ENCODE measurements at places on chromosomes 11 and 22. TPM values are rescaled to one million over a fixed set of nuclear protein-coding genes. Genes with fewer than 3 reads are reported as not detected.
A peak's percentile ranks its signal among the peaks of the same experiment; 100 is the strongest.

The NDUFS8 gene
- 496 TPM for polyA plus RNA-seq

DNA sequence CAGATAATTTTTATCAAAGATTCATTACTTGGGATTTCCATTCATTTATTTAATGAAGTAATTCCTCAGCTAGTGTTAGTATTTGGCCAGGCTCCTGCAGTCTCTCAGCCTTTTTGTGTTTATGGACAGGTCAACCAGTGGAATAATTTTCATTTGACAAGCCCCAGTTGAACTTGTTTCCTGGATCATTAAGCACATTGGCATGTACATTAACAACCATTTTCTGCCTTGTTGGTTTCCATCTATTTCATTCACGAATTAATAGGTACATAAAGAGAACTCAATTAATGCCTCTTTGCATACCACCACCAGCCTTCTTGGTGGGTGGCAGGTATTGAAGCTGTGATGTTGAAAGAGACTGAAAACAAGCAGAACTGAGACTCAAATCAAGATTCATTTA, 745.2 kb downstream of the KCNA4 start:
- H3K36me3 ChIP-seq, result no peaks in the 10 kb centered on the region
- no peak overlapping the region for H3K4me3 ChIP-seq
- H3K4me1 ChIP-seq, result no peaks in the 10 kb centered on the region
- DNase-seq, result no peak
- H3K27me3 ChIP-seq, result no peaks in the 10 kb centered on the region

GRCh38 chr22:19605508-19606331, 81.5 kb upstream of the CLDN5 start:
- H3K4me1 ChIP-seq, result peaks cover 4% of the 10 kb centered on the region
- no peak overlapping the region for H3K4me3 ChIP-seq
- no peak overlapping the region for H3K27ac ChIP-seq
- no peaks in the 10 kb centered on the region for H3K36me3 ChIP-seq
- peaks cover 4% of the 10 kb centered on the region for H3K27me3 ChIP-seq
- no peak for DNase-seq

DNA sequence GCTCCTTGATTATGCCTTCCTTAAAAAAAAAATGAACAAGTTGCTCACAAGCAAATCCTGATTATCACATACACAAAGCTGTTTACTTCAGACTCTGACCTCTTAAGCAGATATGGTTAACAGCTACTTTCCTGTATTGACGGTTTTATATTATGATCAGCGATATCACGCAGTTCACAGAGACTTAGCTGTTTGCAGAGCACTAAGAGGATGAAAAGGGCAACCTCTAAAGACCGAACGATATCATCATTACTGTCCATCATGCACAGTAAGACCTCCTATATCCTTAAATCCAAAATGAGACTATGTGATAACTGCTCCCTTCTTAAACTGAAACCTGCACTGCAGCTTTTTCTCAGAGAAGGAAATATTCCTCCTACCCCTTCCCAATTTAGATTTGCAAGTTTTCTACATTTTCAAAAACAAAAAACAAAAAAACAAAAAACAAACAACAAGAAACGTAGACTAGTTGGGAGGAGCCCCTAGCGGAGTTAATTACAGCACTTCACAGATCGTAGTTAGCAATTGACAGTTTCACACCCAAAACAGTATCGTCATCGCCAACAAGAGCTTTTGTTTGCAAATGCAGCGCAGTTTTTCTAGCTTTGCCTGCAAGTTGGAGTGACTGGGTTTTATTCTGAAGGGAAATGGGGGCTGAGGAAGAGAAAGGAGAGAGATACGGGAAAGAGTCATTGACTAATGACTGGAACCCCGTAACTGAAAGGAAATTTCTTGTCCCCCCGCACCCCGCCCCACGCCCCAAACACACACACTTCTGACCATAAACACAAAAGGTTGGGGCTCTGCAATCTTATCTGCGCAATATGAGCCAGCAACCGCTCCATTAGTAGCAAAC, 1.2 kb downstream of the DDX6 start:
- H3K27me3 ChIP-seq, result no peaks in the 10 kb centered on the region
- DNase-seq, result no peak
- peak overlapping the region; percentile 71 for H3K4me3 ChIP-seq
- no peaks in the 10 kb centered on the region for H3K36me3 ChIP-seq

DNA sequence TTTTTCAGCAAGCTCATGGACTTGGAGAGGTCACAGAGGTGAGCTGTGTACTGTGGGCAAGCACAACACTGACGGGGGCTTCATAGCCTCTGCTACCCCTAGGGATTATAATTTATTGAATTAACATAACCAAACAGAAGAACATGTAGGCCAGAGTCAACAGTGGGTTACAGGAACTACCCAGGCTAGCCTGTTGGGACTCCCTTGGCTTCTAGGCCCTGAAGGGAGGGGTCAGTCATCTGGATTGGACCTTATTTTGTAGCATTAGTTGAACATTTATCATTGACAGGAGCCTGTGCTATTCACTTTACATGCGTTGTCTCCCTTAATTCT, 56.9 kb downstream of the KREMEN1 start:
- H3K4me1 ChIP-seq, result peaks cover 11% of the 10 kb centered on the region
- peaks cover 58% of the 10 kb centered on the region for H3K36me3 ChIP-seq
- H3K27me3 ChIP-seq, result no peaks in the 10 kb centered on the region
- H3K27ac ChIP-seq, result peak overlapping the region; percentile 55

The DNAJB7 gene
- polyA plus RNA-seq, result not detected

GRCh38 chr11:120931057-120931779, 92.7 kb upstream of the TBCEL start:
- no peaks in the 10 kb centered on the region for H3K4me1 ChIP-seq
- peaks cover 8% of the 10 kb centered on the region for H3K27me3 ChIP-seq
- H3K36me3 ChIP-seq, result no peaks in the 10 kb centered on the region
- no peak for DNase-seq
- no peak overlapping the region for H3K4me3 ChIP-seq
- no peak overlapping the region for H3K27ac ChIP-seq

GRCh38 chr11:69999721-70000120, 78.4 kb upstream of the ANO1 start:
- no peak for DNase-seq
- H3K36me3 ChIP-seq, result no peaks in the 10 kb centered on the region
- no peak overlapping the region for H3K4me3 ChIP-seq

The LDHAL6A gene
- not detected for polyA plus RNA-seq

The SYCE3 gene
- not detected for polyA plus RNA-seq

GRCh38 chr11:4672470-4672869, 25.2 kb downstream of the OR51E2 start:
- H3K4me3 ChIP-seq, result no peak overlapping the region
- H3K4me1 ChIP-seq, result no peaks in the 10 kb centered on the region
- no peak overlapping the region for H3K27ac ChIP-seq
- no peaks in the 10 kb centered on the region for H3K27me3 ChIP-seq

DNA sequence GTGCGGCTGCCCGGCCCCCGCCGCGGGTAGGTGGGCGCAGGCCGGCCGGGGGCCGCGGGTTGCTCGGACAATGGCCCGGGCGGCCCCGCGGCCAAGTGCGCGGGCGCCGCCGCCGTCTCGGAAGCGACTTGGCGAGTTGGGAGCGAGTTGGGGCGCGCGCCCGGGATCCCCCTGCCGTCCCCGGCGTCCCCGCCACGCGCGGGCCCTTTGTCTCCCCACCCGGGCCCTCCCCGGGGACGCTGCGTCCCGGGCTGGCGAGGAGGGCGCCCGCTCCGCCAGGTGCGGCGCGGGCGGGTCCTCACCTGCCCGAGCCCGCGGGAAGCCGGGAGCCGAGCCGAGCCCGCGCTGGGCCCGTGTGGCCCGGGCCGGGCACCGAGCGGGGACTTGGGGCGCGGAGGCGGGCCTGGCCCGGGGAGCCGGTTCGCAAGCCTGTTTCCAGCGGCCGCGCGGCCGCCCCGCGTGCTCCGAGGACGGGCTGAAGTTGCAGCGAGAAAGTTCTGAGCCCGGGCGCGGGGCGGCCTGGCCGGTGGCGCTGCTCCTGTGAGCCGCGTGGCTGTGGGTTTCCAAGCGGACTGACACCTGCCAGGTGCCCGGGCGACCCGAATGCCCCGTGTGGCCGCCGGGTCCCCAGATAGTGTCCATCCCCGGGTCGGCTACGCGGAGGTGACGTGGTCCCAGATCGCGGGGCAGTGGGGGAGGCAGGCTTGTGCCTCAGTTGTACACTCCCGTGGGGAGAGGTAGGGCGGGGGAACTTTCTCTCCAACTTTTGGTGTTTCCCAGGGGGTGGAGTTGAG, 586 bp downstream of the LRP5 start:
- H3K27me3 ChIP-seq, result no peaks in the 10 kb centered on the region
- H3K27ac ChIP-seq, result peak overlapping the region; percentile 95
- peaks cover 44% of the 10 kb centered on the region for H3K4me1 ChIP-seq
- DNase-seq, result no peak
- peak overlapping the region; percentile 83 for H3K4me3 ChIP-seq

- H3K36me3 ChIP-seq, result no peaks in the 10 kb centered on the region
- no peak for DNase-seq
- H3K4me3 ChIP-seq, result no peak overlapping the region
- no peak overlapping the region for H3K27ac ChIP-seq
- H3K4me1 ChIP-seq, result no peaks in the 10 kb centered on the region
Measured at GRCh38 chr11:134340354-134340964, 8.7 kb downstream of the GLB1L2 start.

The RFPL3 gene
- not detected for polyA plus RNA-seq

The PI4KA gene
- 39.3 TPM for polyA plus RNA-seq

DNA sequence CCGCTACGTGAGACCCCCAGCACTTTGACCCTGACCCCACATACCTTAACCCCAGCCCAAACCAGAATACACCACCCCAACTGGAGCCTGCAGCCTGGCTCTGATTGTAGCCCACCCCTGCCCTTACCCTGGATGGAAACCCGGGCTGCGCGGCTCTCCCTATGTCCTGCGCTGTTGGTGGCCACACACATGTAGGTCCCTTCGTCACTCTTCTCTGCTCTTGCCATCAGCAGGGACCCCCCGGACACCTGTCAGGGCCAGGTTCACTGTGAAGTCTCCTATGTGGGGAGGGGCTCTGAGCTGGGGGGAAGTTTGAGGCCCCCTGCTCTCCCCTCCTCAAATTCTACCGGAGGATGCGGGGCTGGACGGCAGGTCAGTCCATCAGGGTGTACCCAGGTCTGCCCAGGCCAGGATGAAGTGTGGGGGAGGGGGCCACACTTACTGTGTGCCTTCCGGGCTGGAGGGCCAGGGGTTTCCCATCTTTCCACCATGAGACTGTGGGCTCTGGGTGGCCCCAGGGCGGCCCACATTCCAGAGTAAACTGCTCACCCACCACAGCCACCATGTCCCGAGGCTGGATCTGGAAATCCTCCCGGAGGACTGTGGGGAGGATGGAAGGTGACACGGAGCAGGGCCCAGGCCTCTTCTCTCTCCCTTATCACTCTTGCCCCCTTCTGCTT, 1.5 kb downstream of the ROBO4 start:
- peak overlapping the region; percentile 58 for H3K4me3 ChIP-seq
- no peaks in the 10 kb centered on the region for H3K27me3 ChIP-seq
- no peaks in the 10 kb centered on the region for H3K36me3 ChIP-seq
- DNase-seq, result no peak
- peak overlapping the region; percentile 88 for H3K27ac ChIP-seq
- peaks cover 92% of the 10 kb centered on the region for H3K4me1 ChIP-seq

DNA sequence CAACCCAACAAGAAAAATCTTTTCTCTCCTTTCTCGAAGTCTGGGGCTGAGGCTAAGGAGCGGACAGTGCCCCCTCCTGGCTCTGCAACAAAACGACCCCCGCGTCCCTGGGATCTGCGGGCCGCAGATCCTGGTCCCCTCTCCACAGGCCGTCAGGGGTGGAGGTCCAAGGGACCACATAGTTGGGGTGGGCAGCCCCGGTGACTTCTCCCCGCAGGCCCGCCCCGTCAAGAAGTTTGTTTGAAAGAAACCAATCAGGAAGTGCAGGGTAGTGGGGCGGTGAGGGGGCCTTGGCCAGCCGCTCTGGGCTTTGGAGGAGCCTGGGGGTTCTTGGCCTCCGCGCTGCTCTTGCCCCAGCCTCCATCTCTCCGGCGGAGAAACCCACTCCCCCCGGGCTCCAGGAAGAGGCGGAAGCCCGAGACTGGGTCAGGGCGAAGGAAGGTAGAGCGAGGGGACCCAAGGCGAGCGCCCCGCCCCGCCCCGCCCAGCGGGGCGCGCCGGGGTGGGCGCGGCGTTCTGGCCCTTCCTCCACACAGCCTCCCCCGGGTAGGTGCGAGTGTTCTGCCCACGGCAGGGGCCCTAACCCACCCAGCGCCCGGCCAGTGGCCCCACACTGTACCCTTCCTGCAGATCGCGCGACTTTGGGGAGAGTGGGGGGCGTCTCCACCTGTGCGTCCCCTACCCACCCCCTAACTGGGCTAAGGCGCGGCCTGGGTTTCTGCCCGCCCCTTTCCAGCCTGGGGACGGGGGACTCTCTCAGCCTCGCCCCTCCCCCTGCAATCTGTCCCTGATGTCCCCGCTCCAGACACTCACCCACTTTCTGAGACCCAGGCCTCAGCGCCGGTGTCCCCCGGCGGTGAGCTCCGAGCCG, 1.3 kb downstream of the TP53I11 start:
- H3K4me3 ChIP-seq, result peak overlapping the region; percentile 96
- H3K36me3 ChIP-seq, result no peaks in the 10 kb centered on the region
- H3K27ac ChIP-seq, result peak overlapping the region; percentile 95
- H3K4me1 ChIP-seq, result peaks cover 76% of the 10 kb centered on the region

- peaks cover 18% of the 10 kb centered on the region for H3K4me1 ChIP-seq
- no peaks in the 10 kb centered on the region for H3K36me3 ChIP-seq
- no peak for DNase-seq
Measured at GRCh38 chr11:129278586-129279319, 86.6 kb upstream of the ARHGAP32 start.

- H3K4me1 ChIP-seq, result peaks cover 29% of the 10 kb centered on the region
- H3K27ac ChIP-seq, result peak overlapping the region; percentile 39
- H3K27me3 ChIP-seq, result no peaks in the 10 kb centered on the region
- H3K4me3 ChIP-seq, result no peak overlapping the region
Measured at GRCh38 chr22:37623075-37624016, 14.7 kb downstream of the GGA1 start.

The DGCR6 gene
- polyA plus RNA-seq, result 12.2 TPM

GRCh38 chr22:23285734-23286133, 105.4 kb downstream of the BCR start:
- DNase-seq, result no peak
- peaks cover 24% of the 10 kb centered on the region for H3K4me1 ChIP-seq
- H3K36me3 ChIP-seq, result peaks cover 11% of the 10 kb centered on the region
- no peak overlapping the region for H3K4me3 ChIP-seq
- no peak overlapping the region for H3K27ac ChIP-seq

- H3K4me1 ChIP-seq, result peaks cover 40% of the 10 kb centered on the region
- H3K27ac ChIP-seq, result peak overlapping the region; percentile 94
- H3K27me3 ChIP-seq, result no peaks in the 10 kb centered on the region
- no peak overlapping the region for H3K4me3 ChIP-seq
Measured at GRCh38 chr11:33691066-33691864, 9.4 kb downstream of the C11orf91 start.

- H3K4me1 ChIP-seq, result no peaks in the 10 kb centered on the region
- no peak overlapping the region for H3K27ac ChIP-seq
- H3K27me3 ChIP-seq, result no peaks in the 10 kb centered on the region
- no peak overlapping the region for H3K4me3 ChIP-seq
- no peaks in the 10 kb centered on the region for H3K36me3 ChIP-seq
- no peak for DNase-seq
Measured at GRCh38 chr11:57938351-57938750, 85.3 kb upstream of the OR9Q1 start.

DNA sequence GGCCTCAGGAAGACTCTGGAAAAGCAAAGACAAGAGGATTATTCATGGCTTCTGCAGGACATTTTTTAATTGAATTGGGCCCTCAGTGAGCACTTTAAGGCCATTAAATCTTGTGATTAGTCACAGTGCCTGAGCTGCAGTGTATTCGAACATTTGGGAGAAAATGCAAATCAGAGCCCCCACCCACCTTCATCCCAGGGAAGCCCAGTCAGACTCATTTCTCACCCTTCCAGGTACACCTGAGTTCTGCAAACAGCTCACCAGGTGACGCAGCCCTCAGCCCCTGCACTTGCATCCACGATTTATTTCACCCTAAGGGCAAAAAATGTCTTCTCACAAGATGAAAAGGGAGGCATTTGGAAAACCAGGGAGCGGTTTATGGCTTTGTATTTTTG, 128.7 kb downstream of the MPPED1 start:
- H3K27me3 ChIP-seq, result no peaks in the 10 kb centered on the region
- no peaks in the 10 kb centered on the region for H3K4me1 ChIP-seq
- H3K27ac ChIP-seq, result no peak overlapping the region
